ENCODE measurements at places on chromosomes 3 and 15.

DNA sequence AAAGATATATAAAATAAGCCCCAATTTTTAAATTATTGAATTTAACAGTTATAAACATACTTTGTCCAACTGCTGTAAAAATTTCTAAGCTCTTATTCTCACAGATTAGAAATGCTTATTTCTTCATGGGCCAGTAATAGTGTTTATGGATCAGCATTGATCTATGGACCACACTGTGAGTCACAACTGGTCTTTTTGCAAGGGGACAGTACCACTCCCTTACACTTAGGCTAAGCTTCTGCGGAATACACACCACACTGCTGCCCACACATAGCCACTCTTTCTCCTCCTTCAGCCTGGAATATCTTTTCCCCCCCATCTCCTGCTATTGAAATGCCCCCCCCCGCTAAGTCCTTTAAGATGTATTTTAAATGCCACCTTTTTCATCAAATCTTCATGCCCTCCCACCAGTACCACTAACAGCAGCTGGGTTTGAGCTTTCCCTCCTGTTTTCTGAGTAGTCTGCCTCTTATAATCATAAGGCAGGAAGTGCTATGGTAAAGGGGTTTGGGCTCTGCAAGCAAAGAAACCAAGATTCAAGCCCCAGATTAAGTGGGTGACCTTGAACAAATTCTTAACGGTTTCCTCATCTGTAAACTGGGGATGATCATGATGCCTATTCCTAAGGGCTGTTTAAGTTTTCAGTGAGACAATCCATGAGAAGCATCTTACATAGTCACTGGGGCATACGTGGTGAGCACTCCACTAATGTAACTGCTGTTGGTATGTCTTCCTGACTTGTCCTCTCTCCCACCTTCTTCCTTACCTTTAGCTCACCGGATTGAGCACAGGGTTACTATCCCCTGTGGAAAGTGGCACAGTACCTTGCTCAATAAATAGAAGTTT is 69.2 kb downstream of the DCUN1D1 start:
- DNase-seq: no peak

GRCh38 chr15:80375968-80376891 is 28.0 kb upstream of the ARNT2 start:
- DNase-seq: no peak

- DNase-seq: no peak
Measured at GRCh38 chr15:60580650-60581376, 101.9 kb upstream of the ICE2 start.

GRCh38 chr3:123244128-123244527 is 42.4 kb downstream of the SEC22A start:
- DNase-seq: no peak

GRCh38 chr3:27533261-27533607 is 49.0 kb upstream of the SLC4A7 start:
- DNase-seq: peak; percentile 52

GRCh38 chr15:56459096-56459495 is 5.8 kb downstream of the MNS1 start:
- no peak for DNase-seq

DNA sequence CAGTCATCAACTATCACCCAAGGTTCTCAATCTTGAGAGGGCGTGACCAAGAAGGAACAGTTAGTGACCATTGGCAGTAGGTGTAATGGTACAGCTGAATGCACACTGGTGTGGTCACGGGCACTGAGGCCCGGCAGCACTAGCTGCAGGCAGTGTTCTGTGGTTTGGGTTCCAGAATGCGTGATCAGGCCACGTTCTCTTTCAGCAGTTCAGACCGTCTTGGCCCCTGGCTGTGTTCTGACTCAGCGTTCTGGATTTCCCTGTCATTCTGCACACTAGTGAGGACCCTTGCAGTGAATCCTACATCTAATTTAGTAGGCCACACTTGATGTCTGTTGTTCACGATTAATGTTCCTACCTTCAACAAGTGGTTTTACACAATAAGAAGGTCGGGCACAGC is 220.5 kb upstream of the SLCO3A1 start:
- no peak for DNase-seq

- DNase-seq: no peak
Measured at GRCh38 chr3:152210697-152211096, 58.0 kb upstream of the MBNL1 start.

- DNase-seq: no peak
Measured at GRCh38 chr3:13465236-13465873, 14.8 kb upstream of the HDAC11 start.

DNA sequence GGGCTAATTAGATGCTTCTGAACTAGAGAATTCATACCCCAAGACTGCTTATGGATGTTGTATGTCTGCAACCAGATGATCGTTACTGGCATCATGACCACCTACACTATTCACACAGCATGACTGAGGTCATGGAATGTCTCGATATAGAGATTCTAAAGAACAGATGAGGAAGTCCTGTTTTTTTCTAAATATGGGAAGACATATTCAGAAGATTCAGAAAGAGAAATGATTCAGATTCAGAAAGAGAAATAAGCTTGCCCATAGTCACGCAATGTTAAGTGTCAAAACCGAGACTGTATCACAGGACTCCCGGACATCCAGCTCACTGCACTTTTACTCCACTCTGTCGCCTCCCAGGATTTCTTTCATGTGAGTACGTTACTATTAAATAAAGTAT is 136.2 kb downstream of the TPRG1 start:
- peak; percentile 9 for DNase-seq

GRCh38 chr15:78979456-78980320 is 34.8 kb upstream of the CTSH start:
- DNase-seq: peak; percentile 54

GRCh38 chr3:134364061-134364935 is 9.9 kb downstream of the AMOTL2 start:
- DNase-seq: peak; percentile 11

- no peak for DNase-seq
Measured at GRCh38 chr3:39207361-39208186, 15.2 kb upstream of the XIRP1 start.

GRCh38 chr3:197297002-197297401 is 1.4 kb downstream of the DLG1 start:
- no peak for DNase-seq

GRCh38 chr3:27342267-27342666 is 26.9 kb downstream of the NEK10 start:
- DNase-seq: no peak

- DNase-seq: no peak
Measured at GRCh38 chr3:194293546-194294198, 57.5 kb downstream of the CPN2 start.

DNA sequence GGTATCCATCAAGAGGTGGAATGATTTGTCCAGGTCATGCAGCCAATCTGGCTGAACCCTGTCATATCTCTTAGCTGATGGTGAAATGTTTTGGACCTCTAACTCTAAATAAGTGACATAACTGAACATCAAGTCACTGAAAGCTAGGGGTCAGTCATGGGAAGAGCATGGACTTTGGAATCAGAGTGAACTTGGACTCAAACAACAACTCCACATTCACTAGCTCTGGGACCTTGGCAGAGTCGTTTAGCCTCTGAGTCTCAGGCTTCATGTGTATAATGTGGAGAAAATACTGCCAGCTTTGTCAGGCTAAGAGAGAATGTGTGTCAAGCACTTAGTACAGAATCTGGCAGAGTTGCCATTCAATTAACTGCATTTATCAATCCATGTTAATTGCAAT is 557.8 kb upstream of the CFAP20DC start:
- DNase-seq: no peak

GRCh38 chr3:3154879-3155610 is 24.4 kb downstream of the CRBN start:
- no peak for DNase-seq

- DNase-seq: no peak
Measured at GRCh38 chr15:86915811-86916331, 836.2 kb downstream of the AGBL1 start.

DNA sequence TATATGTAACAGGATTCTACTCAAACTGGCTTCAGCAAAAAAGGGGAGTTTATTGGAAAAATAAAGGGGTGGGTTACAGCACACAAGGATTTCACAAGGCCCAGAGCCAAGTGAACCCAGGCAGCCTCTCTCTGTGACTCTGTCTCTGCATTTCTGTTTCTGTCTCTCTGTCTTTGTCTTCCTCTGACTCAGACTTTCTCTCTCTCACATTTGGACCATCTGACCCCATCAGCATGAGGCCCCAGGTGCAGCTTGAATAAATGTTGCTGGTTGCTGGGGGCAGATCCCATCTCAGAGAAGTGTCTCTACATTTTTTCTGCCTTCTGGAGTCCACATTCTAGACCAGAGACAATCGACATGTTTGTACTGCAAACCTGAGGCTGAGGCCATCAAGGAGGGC is 45.0 kb downstream of the RPLP1 start:
- DNase-seq: no peak

- DNase-seq: no peak
Measured at GRCh38 chr3:4990069-4990468, 10.8 kb downstream of the BHLHE40 start.
